ENCODE measurements at places on chromosomes 2 and 18.

DNA sequence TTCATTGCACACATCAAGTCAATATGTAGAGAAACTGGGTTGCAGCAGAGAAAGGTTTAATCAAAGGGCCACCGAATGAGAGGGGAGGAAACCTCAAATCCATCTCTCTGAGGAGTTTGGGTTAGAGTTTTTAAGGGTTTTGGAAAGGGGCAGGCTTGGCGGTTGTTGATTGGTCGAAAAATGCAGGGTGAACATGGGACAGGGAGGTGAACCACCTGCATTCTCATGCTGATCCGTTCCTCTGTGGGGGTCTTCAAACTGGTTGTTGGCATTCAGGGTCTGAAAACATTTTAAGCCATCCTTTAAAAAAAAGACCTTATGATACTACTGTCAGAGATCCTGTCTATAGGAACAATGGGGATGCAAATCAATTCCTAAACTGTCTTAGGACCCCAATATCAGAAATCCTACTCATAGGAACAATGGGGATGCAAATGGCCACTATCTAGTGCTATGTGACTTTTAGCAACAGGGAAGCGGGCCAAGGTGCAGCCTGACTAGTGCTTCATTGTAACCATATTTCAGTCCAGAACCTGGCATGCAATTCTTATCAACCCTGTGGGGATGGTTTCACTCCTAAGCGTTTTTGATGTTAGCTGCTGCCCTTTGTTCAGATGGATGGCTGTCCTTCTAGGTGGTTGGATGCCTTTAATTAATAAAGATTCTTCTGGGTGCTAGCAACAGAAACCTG, 120.1 kb upstream of the MGAT5 start:
- no peak for DNase-seq

GRCh38 chr18:13451213-13451540, 232.6 kb downstream of the LDLRAD4 start:
- DNase-seq, result no peak

- DNase-seq, result peak; percentile 30
Measured at GRCh38 chr18:9608298-9608697, 6.1 kb downstream of the PPP4R1 start.

- DNase-seq, result no peak
Measured at GRCh38 chr18:40687399-40687798, 1267.6 kb upstream of the PIK3C3 start.

DNA sequence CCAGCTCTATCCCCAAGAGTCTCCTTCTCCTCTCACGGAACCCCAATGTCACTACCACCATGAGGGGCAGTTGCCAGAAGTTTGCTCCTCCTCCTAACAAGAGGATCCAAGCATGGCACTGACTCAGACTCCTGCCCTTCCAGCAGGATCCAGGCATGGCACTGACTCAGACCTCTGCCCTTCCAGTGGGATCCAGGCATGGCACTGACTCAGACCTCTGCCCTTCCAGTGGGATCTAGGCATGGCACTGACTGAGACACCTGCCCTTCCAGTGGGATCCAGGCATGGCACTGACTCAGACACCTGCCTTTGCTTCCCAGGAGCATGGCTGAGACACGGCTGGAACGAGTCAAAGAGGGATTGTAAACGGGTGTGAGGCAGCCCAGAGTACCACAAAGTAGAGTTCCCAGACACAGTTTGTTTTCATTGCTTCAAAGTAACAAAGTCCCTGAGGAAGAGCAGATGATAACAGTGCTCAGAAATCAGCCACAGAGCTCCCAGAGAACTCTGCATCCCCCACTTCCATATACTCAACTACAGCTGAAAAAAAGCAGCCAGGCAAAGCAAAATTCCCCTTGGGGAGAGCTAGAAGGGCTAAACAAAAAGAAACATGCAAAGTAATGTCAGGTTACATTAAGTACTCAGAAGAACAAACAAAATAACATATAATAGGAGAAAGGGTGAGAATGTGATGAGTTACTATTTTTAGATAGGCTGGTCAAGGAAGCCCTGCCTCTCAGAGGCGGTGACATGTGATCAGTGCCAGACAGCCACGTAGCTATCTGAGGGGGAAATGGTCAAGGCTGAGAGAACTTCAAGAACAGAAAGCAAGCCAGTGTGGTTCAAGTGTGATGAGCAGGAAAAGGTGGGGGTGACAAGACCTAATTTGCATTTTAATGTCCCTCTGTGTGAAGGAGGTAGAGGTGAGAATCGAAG, 3.0 kb downstream of the BUB1 start:
- peak; percentile 49 for DNase-seq

All from suppressor macrophage (primary cell).